ENCODE measurements at places on chromosomes 6 and 20.

DNA sequence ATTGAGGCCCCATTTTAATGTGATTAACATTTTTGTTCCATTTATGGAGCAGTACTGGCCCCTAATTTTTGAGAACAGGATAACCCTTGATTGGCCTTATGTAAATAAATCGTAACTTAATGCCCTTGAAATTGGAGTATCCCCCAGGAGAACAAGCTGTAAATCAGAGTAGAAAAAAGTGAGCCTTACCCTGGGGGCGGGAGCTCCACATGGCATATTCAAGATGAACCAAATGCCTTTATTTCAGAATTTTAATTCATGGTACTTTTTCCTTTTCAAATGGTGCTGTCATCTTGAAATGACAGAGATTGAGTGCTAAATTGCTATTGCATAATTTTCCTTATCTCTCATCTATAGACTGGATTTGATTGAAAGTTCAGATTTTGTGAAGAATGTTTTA, 809.5 kb upstream of the FLRT3 start:
- DNase-seq = no peak

GRCh38 chr6:2743280-2744208, 7.2 kb downstream of the MYLK4 start:
- no peak for DNase-seq

DNA sequence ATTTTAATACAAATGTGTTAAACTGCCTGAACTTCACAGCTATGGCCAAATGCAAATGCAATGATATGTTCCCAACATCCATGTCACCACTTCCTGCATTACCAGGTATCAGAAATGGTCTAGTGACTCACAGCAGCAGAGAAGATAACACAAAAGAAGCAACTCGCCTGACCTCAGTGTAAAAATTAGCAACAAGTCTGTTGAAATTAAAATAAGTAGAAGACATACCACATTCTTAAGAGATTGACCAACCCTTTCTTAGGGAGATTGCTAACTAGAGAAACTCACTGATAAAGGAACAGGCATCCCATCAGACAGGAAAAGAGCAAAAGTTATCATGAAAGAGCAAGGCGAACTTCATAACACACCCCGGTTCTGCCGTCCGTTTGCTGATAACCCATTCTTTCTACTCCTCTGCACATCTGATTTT, 45.1 kb downstream of the RNASET2 start:
- no peak for DNase-seq

GRCh38 chr6:158086054-158086503, 82.0 kb downstream of the SERAC1 start:
- DNase-seq = no peak

DNA sequence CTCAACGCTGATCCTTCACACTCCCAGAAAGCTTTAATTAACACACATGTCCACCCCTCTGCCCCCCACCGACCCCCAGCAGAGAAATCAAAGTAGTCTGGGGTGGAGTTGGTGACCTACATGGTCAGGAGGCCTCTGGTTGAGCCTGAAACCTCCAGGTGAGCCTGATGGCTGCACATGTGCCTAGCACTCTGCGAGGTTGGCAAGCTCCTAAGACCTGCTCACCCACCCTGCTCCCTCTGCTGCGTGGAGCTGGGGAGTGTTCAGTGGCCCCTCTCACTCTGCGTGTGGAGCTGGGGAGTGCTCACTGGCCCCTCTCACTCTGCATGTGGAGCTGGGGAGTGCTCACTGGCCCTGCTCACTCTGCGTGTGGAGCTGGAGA, 7.9 kb upstream of the YTHDF1 start:
- DNase-seq = no peak

Data from common myeloid progenitor, CD34-positive (primary cell).